NCI-H1436 (cell line): ENCODE measurements at places on chromosomes 3 and 15.

DNA sequence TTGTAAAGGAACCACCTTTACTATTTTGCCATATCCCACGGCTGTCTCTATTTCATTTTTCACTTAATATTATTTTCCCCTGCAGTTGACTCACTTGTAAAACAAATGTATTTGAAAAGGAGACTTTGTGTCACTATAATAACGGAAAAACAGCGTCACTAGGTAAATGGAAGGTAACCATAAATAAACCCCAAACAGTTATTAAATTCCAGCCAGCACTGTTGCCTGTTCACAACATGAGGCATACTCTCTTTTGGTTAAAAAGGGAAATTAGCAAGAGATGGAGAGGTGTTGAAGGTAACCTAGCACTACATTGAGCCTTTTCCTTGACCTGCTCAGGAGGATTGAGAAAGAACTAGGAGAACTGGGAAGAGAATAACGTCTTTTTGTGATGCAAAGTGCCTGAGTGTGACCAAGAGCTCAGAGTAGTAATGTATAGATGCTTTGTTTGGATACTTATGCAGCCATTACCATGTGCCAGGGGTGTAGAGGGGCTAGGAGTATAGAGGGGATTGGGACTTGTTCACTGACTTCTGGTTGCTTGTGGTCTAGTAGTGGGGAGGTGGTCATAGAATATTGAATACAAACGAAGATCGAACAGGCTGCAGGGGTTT is 19.6 kb downstream of the FLNB start:
- no peak for DNase-seq

DNA sequence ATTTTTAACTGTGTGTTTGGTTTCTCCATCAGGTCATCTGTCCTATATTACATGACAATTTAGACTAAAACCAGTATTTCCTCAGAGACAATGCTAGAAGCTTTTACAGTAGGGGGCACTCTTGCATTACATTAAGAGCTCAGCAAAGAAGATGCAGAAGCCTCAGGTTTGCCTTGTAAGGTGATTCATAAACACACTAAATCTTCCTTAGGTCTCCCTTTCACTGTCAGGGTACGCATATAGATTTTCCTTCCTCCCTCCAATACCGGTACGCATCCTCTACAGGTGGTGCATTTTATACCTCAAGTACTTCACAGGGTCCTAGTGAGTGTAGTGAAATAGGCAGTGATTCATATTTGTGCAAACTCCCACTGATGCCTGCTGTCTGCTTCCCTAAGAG is 46.5 kb downstream of the CD86 start:
- DNase-seq = peak; percentile 78

DNA sequence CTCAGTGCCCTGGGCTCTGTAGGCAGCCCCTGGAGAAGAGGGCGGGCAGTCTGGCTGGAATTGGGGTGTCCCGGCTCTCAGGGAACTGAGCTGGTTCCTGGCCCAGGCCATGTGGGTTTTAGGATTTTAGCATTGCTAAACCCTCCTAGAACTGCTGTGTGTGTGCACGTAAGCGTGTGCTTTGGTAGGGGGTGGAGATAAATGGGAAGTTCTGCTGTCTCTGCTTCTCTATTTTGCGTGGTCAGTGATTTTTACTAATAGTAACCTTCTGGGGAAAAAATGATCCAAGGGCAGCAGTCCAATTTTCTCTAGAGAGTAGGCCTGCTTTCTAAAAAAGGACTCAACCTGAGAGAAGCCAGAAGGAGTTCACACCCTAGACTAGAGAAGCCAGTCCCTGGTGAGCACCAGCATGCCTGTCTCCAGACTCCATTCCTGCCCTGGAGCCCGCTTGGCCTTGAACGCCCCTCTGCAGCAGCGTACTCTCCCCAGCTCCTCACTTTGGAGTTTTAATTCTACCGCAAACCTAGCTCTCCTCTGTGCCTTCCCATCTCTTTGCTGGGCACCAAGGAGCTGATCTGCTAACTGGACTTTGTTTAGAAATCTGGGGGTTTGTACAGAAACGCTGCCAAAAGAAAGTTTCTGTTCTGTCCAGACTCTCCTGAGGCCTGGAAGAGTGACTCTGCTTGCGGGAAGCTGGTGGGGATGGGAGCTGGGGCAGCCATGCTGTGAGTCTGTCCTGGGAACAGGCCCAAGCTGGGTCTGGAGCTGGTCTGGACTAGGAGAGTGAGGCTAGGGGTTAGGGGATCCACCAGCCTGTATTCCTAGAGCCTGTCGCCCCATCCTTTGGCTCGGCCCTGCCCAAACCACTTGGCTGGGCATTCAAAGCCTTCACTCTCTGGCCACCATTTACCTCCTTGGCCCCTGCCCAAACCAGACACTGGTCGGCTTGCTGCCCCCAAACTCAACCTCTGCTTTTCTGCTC is 19.7 kb downstream of the CORO2B start:
- DNase-seq = no peak

- DNase-seq = no peak
These were observed 2.4 kb downstream of the EHD4 start for GRCh38 chr15:41969851-41970431.

DNA sequence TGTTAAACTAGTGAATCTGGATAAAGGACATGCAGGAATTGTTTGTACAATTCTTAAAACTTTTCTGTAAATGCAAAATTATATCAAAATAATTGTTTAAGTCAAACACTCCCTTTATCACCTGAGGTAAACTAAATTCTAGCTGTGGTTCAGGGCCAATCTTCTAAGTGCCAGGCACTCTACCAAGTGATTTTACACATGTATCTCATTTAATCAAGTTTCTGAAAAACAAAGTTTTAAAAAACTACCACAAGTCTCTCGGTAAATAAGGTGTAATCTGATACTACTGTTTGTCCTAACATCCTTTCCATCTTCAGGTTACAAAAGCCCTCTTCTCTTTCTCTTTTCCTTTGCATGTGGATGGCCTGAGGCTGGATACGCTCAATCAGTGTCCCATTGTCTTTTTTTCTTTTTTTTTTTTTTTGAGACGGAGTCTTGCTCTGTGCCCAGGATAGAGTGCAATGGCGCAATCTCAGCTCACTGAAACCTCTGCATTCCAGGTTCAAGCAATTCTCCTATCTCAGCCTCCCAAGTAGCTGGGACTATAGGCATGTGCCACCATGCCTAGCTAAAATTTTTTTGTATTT is 19.3 kb downstream of the IFT80 start:
- DNase-seq = no peak

GRCh38 chr3:122088531-122088930 is 33.4 kb downstream of the CD86 start:
- DNase-seq = no peak

GRCh38 chr15:64045101-64045435 is 1.2 kb downstream of the DAPK2 start:
- no peak for DNase-seq

GRCh38 chr15:68340726-68341671 is 63.5 kb downstream of the FEM1B start:
- DNase-seq = no peak

- DNase-seq = no peak
These were observed 120.1 kb upstream of the SPATA12 start for GRCh38 chr3:56940321-56940720.

DNA sequence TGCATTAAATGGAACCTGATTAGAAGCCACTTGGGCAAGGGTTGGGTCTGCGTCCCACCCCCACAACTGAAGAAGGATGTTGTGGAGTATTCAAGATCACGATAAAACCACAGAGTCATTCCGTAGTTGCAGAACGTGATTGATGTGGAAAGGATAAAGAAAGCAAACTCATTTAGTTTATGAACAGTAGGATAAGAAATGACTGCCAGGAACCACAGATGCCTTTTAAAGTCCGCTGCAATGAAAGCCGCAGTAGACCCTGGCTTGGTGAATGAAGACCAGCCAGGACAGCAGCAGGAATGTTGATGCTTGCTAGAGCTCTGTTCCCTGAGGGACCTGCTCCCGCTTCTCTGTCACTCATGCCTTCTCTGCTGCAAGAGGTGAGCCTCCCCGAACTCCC is 111.5 kb downstream of the GABRG3 start:
- no peak for DNase-seq

GRCh38 chr15:37941779-37942178 is 7.3 kb downstream of the TMCO5A start:
- no peak for DNase-seq
